RCC 7860 (cell line): ENCODE measurements at places on chromosomes 1 and 21.

DNA sequence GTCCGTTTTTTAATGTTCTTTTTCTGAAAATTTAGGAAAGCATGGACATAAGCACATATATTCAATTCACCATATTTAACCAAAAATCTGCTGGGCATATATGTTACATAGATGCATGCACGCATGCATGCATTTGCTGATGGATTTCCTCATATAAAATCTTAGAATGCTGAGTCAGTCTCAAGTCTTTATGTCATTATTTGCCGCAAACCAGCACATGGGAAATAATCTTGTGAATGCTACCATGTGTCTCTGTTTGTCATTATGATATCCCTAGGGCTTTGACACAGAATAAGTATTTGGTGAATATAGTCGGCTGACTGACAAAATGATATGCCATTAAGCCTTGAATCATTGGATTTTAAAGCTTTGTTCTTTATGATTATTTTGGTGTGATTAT, 776.5 kb downstream of the KCNT2 start:
- no peak for DNase-seq

GRCh38 chr1:14090062-14090461, 390.1 kb downstream of the PRDM2 start:
- DNase-seq = no peak

DNA sequence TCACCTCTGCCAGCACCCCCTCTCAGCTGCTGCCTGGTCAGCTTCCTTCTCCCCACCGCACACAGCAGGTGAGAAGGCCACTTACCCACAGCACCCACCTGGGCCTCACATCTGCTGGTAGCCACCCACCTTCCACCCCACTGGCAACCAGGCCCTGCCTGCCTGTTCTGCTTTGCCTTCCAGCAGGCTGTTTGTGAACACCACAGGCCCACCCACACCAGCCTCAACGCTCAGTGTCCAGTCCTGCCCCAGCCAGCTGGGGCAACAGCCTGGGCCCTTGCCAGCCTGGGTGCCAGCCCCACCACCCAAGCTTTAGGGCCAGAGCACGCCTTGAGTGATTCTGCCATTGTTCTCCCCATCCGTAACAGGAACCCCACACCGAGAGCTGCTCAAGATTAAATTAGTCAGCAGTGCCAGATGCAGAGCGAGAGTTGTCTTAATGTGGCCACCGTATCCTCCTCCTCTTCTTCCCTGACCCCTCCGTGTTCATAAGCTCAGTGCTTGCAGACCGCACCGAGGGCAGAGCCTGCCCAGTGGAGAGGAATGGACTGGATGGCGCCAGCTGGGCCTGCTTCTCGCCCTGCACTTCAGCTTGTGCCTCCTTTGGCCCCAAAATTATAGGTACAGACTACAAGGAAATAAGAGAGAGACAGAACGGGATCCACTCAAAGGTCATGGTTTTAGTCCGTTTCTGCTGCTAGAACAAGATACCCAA, 120.3 kb upstream of the COL6A1 start:
- DNase-seq = no peak

GRCh38 chr1:155882235-155882634, 22.9 kb downstream of the SYT11 start:
- DNase-seq = no peak

DNA sequence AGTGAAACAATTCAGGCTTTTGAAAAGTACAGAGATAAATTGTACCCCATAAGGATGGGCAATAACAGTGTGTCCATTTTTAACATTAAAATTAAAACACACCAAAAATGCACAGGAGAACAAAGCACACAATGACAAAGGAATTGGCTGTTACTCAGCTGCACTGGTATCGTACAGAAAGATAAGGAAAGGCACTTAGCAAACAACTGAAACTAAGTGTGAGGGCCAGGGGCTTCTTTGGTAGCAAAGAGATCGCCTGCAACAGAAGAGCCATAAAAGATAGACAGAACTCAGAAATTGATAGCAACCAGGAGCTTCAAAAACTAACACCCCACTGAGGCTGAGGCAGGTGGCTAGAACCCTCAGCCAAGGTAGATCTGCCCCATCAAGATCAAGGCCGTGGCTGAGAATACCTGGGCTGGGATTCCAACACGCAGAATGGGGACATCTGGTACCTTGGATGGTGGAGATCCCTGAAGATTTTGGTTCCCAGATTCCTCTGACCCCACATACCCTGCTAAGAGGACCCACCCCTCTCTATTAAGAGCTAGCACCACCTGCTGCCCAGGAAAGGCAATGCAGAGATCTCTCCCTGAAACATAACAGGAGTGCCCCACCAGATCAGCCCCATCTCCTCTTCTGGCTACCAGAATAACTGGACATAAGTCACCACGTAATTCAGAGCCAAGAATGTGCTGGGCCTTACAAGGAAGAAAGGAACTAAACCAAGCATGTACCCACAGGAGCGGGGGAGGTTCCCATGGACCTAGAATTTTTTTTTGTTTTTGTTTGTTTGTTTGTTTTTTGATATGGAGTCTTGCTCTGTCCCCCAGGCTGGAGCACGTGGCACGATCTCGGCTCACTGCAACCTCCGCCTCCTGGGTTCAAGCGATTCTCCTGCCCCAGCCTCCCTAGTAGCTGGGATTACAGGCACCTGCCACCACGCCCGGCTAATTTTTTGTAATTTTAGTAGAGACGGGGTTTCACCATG, 16.2 kb downstream of the PLEKHO1 start:
- DNase-seq = peak; percentile 20
